Kidney glomerular epithelial cell (primary cell): ENCODE measurements at places on chromosomes 12 and 14.

DNA sequence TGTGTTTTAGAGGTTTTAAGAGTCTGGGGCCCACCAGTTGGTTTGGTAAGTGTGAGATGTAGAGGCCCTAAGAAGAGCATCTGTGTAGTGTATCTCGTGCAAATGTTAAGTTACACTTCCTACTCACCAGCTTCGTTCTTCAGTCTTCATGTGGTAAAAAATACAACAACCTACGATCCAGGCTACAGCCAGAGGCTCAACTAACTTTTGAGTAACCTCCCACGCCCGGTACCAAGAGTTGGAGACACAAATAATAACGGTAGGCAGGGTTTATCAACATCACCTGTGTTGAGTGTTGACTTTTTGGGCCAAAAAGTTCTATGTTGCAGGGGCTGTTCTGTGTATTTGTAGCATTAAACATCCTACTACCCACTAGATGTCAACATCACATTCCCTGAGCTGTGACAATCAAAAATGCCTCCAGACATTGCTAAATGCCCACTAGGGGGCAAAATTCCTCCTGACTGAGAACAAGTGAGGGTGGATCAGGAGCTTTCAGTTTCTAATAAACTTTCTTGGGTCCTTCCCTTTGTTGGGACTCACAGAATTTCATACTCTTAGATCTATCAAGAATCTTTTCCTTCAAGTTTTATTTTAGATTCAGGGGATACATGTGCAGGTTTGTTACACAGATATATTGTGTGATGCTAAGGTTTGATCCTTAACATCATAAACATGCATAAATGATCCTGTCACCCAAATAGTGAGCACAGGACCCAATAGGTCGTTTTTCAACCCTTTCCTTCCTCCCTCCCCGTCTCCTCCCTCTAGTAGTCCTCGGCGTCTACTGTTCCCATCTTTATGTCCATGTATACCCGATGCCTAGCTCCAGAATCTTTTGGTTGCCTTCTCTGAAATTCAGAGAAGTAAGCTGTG lies 94.7 kb downstream of the SLC2A13 start:
- peak; percentile 46 for DNase-seq

- DNase-seq: peak; percentile 50
Measured at GRCh38 chr14:61620130-61620946, 75.0 kb upstream of the HIF1A start.

- no peak for DNase-seq
Measured at GRCh38 chr14:64938972-64939816, 3.4 kb downstream of the GPX2 start.

GRCh38 chr12:6979453-6979852 lies 8.7 kb downstream of the EMG1 start:
- no peak for DNase-seq

DNA sequence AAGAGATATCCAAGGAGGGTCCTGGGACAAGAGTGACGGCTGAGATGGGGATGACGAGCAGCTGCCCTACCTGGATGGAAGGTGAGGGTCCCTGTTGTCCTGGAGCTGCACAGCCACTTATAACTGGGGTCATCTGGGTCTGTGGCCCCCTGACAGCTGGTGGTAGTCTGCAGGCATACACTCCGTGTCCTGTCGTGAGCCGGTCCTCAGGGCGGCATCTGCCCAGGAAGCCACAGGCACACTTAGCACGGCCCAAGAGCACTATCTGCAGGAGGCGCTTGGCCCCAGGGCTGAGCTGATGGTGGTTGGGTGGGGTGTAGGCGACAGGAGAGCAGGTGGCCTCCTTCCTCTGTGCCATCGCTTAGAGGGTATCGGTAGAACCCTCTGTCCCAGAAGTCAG lies 248.1 kb downstream of the CACNA1C start:
- no peak for DNase-seq

DNA sequence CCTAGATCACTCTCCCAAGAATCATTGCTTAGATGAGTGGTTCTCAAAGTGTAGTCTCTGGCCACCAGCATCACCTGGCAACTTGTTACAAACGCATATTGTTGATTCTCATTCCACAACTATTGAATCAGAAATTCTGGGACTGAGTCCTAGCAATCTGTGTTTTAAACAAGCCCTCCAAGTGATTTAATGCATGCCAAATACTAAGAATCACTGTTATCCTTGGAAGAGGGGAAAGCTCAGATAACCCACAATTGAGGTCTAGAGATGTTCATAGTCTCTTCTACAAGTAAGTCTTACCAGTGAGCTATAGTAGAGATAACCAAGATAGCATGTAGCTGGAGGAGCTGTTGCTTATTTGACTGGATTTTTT lies 666.6 kb downstream of the DIO2 start:
- DNase-seq: peak; percentile 25

- DNase-seq: peak; percentile 91
Measured at GRCh38 chr14:23006544-23007419, 3.2 kb downstream of the C14orf93 start.
